ENCODE measurements at places on chromosomes 1 and 21.

- no peak for DNase-seq
Measured at GRCh38 chr1:29876441-29876840, 640.1 kb downstream of the PTPRU start.

DNA sequence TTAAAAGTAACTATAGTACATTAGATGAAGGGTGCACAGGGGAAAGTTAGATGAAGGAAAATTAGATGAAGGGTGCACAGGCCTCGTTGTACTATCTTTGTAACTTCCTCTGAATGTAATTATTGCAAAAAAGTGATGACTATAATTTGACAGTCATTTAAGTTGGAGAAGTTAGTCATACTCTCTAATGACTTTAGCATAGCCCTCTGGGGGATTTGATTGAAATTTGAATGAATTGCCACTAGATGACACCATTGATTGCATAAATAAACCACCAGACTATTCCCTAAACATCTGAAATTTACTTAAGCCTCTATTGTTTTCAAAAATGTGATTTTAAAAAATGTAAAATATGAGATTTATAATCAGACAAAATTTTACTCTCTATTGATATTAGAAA is 102.6 kb downstream of the TPR start:
- no peak for DNase-seq

- DNase-seq, result no peak
Measured at GRCh38 chr1:213976665-213977485, 10.9 kb upstream of the PROX1 start.

DNA sequence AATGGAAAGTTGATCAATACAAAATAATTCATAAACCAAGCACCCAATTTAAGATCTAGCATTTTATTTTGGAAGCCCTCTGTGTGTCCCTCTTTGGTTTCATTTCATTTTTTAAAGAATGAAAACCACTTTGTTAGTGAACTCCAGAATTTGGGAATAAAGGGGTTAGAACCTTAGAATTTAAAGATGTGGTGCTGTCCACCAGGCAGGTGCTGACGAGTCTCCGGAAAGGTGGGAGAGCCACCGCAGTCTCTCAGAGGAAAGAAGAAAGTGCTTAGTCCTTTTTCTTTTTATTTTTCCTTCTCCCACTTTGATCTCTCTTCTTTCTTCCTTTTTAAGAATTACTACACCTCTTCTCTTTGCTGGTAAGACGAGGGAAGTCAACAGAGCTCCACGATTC is 20.5 kb upstream of the HIVEP3 start:
- no peak for DNase-seq

- DNase-seq, result no peak
Measured at GRCh38 chr1:109475261-109475660, 8.4 kb upstream of the ATXN7L2 start.

GRCh38 chr1:70556541-70556940 is 145.5 kb downstream of the CTH start:
- no peak for DNase-seq

DNA sequence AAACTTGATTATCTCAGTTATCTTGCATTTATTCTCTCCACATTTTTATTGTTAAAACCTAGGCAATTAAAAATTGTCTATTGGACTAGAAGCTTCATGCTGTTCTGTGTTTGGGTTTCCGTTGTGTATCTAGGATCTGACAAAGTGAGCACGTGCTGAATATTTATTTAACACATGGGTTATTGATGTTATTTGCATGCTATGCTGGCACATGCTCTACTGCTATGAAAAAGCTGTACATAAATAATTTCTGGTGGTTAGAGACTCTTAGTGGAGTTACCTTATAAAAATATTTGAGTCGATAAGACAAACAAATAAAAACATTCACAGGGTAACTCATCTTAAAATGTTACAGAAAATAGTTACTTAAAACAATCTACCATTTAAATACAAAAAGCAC is 1769.7 kb downstream of the MRPL39 start:
- no peak for DNase-seq

DNA sequence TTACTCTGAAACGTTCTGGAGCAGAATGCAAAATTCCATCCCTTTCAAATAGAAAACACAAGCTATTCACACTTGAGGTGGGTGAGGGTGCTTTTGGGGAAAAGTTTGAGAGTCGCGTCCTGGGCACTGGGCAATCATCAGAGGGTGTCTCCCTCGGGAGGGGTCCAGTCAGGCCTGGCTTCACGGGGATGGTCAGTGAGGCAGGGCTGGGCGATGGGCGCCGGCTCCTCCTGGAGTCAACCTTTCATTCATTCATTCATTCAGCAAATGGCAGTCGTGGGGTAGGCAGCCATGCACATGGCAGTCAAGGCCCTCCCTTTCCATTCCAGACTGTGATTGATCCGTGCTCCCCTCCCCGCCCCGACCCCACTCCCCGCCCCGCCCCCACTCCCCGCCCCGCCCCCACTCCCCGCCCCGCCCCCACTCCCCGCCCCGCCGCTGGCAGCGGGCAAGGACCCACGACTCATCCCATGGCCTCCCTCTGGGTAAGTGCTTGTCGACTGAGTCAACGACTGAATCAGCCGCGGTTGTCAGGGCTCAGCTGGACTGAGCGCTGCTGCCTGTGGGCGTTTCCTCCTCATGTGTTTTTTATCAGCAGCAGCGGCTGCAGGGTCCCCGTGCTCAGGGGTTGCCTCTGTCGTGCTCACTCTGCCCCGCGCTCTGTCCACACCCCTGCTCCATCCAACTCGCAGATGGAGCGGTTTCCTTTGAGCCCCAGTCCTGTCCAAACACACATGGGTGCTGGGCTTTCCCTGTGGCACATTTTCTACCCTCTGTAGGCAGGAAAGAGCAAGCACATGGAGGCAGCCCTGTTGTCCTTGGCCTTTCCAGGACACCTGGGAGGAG is 12.5 kb upstream of the SPSB1 start:
- DNase-seq, result no peak

GRCh38 chr1:228044961-228045360 is 37.5 kb upstream of the ARF1 start:
- no peak for DNase-seq

- no peak for DNase-seq
Measured at GRCh38 chr1:98969798-98970490, 34.7 kb downstream of the PLPPR5 start.

DNA sequence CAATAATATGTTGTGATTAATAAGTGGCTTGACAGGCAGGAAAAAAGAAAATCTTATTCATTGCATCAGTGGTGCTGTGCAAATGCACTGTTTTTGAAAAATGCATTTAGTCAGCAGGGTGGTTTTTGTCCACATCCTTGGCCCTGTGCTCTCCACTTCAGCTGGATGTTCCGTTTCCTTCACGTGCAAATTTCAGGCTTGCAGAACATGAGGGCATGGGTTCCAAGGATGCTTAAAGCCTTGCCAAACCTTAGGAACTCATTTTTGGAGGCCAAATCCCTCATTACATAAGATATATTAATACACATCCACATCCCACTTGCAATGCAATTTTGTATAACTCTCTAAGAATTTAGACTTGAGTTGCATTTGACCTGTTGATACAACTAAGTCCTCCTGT is 410.1 kb downstream of the PRDM2 start:
- no peak for DNase-seq

DNA sequence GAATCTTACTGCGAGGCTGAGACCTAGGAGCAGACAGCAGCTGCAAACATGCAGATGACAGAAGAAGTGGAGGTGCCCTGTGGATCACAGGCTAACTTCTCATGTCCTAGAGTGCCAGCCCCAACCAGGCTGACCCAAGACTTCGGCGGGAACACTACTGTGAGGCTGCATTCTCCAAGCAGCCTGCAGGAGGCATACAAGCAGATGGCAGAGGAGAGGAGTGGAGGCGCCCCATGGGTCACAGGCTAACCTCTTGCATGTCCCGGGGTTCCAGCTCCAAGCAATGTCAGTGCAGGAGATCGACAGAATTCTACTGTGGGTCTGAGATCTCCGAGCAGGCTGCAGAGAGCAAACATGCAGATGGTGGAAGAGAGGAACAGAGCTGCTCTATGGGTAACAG is 98.1 kb upstream of the ZNF678 start:
- no peak for DNase-seq

DNA sequence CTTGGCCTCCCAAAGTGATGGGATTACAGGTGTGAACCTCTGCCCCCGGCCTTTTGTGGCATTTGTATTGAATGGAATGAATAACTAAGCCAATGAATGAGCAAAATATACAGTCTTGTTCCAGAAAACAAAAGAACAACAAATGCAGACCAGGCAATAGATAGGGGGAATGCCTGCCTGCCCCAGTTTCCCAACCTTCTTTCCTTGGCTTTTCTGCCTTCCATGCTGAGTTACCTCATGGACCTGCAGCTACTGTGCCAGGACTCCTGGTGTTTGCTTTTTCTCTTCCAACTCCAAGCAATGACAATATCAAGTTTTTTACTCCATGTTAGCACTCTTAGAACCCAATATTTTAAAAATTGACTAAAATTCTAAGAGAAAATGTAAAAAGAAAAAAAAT is 58.6 kb upstream of the BACH1 start:
- DNase-seq, result no peak

DNA sequence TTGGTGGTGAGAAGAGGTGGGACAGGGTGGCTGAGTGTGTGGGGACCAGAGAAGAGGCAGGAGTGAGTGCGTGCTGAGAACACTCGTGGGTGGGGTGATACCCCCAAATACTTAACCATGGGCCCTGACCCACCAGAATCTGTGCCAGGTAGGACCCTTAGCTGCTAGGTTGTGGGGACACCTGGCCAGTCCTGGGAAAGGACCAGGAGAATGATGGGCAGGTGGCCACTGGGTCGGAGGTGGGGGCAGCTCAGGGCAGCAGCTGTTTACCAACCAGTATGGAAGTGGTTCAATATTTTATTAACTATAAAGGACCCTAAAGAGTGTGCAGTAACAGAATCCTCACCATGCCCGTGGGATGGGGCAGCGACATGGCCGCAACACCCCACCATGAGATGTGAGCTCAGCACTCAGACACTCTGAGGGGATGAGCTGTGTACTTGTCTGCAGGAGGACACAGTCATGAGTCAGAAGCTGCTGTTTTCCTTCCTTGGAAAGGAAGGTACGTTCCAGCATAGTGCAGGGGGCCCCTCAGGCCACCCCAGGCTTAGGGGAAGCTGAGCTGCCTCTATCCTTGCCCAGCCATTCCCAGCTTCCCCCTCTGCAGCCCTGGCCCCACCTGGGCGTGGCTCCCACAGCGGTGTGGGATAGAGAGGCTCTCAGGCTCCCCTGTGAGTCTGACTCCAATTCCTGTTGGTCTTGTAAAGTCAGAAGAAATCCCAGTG is 25.4 kb downstream of the TEX35 start:
- DNase-seq, result no peak

- DNase-seq, result no peak
Measured at GRCh38 chr1:184959626-184960025, 14.7 kb downstream of the NIBAN1 start.

DNA sequence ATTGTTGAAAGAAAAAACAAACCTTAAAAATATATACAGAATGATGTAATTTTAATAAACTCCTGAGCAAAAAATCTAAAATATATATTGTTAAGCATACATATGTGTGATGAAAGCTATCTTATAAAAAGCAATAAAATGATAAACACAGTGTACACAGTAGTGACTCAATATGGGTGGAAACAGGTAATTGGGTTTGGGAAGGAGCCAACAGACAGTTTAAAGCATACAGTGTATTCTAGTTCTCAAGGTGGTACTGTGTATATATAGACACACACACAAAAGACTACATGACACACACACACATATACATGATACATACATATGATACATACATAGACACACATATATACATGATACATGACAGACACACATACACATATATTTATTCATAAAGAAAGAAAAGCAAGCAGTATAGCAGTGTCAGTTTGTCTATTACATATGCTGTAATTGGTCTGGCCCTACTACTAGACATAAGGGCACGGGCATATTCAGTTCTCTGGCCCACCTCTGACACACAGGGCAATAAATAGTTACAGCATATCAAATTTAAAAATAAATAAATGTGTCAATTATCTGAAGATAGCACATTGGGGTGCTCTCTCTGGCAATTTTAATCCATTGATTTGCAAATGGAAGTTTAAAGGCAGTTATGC is 330.2 kb downstream of the S1PR1 start:
- no peak for DNase-seq

- no peak for DNase-seq
Measured at GRCh38 chr1:202919615-202920014, 7.4 kb downstream of the KLHL12 start.

DNA sequence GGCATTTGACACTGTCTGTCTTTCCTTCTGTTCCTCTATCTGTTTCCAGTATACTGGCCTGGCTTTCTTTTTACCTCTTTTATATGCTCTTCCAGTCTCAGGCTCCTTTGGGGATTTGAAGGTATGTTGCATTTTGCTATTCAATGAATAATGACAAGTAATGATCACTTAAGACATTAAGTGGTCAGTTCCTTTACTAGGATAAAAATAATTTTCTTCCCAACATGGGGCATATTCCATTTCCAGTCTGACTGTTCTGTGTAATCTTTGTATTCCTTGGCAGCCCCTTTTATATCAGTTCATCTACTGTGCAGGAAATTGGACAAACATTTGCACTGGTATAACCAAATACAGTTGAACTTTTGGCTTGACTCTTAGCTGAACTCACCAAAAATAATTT is 15.6 kb downstream of the METTL18 start:
- DNase-seq, result no peak

- DNase-seq, result no peak
Measured at GRCh38 chr1:18091660-18092446, 15.7 kb upstream of the IGSF21 start.

- DNase-seq, result no peak
Measured at GRCh38 chr21:38507374-38507942, 9.2 kb upstream of the ERG start.

- no peak for DNase-seq
Measured at GRCh38 chr1:93919780-93920179, 10.6 kb upstream of the GCLM start.

GRCh38 chr1:21184276-21184675 is 7.6 kb upstream of the EIF4G3 start:
- DNase-seq, result no peak

DNA sequence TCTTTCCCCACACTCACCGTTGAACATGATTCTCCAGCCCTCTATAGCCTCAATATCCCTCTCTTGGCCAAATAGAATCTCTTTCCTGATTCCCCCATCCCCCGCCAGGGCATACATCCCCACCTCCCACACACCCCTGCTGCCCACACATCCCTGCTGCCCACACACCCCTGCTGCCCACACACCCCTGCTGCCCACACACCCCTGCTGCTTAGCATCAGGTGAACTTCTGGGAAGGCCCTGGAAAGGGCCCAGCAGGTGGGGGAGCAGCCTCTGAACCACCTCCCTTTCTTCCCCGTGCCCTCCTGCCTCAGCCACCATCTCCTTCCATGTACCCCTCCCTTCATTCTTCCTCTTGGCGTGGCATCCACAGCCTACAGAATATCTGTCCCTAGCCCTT is 15.9 kb upstream of the IFNLR1 start:
- no peak for DNase-seq

GRCh38 chr1:163528710-163529348 is 207.1 kb downstream of the NUF2 start:
- DNase-seq, result no peak

GRCh38 chr1:76576876-76577524 is 290.3 kb upstream of the ST6GALNAC5 start:
- no peak for DNase-seq

DNA sequence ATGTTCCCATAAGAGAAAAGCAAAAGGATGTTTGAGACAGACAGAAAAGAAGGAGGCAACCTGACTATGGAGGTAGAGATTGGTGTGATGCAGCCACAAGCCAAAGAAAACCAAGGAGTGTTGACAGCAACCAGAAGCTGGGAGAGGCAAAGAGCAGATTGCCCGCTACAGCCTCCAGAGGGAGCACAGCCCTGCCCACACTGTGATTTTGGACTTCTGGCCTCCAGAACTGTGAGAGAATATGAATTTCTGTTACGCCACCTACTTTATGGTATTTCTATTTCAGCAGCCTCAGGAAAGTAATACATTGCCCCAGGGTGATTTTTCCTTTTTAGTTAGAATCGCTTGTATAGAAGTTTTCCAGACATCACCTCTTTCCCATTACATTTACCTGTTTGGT is 28.4 kb downstream of the SLAMF6 start:
- DNase-seq, result no peak
